ENCODE measurements at places on chromosomes 4 and X. TPM values are rescaled to one million over a fixed set of nuclear protein-coding genes. Genes with fewer than 3 reads are reported as not detected.

Gene DHRSX
- 37.1 TPM for total RNA-seq

Gene PDZD4
- total RNA-seq: 4.0 TPM

Gene PASD1
- total RNA-seq: 0.12 TPM

Gene ASB11
- not detected for total RNA-seq

Gene TMPRSS11F
- total RNA-seq: not detected
